Mesenteric fat pad (tissue), 1 donor: ENCODE measurements at places on chromosomes 6 and 20. TPM values are rescaled to one million over a fixed set of nuclear protein-coding genes. Genes with fewer than 3 reads are reported as not detected.

The PTCRA gene
- total RNA-seq = not detected

The EBF4 gene
- 6.0 TPM for total RNA-seq

The TNF gene
- total RNA-seq = 1.2 TPM

The ESF1 gene
- total RNA-seq = 17.3 TPM

The HSPA12B gene
- total RNA-seq = 28.0 TPM

The NRN1 gene
- total RNA-seq = 20.0 TPM

The TMEM170B gene
- 13.5 TPM for total RNA-seq

The C20orf141 gene
- 0.84 TPM for total RNA-seq

The AVP gene
- total RNA-seq = 0.96 TPM

The IRF4 gene
- 6.3 TPM for total RNA-seq

The SNX5 gene
- total RNA-seq = 97.6 TPM

The CPNE5 gene
- 2.8 TPM for total RNA-seq

The FABP7 gene
- total RNA-seq = not detected

The MEI4 gene
- not detected for total RNA-seq

The BACH2 gene
- total RNA-seq = 2.0 TPM

The TAGAP gene
- 5.7 TPM for total RNA-seq

The EYA4 gene
- 1.0 TPM for total RNA-seq

The LHFPL5 gene
- not detected for total RNA-seq

The EPHA7 gene
- 0.10 TPM for total RNA-seq

The PROKR2 gene
- not detected for total RNA-seq

The DZANK1 gene
- total RNA-seq = 1.3 TPM

The MTFR2 gene
- total RNA-seq = 0.87 TPM

The PACRG gene
- total RNA-seq = not detected

The MAP7 gene
- total RNA-seq = 5.2 TPM

The SSTR4 gene
- not detected for total RNA-seq

The FHL5 gene
- total RNA-seq = 16.6 TPM
